ENCODE measurements at places on chromosomes 4 and X.
A peak's percentile ranks its signal among the peaks of the same experiment; 100 is the strongest.

- DNase-seq, result no peak
These were observed 65.9 kb downstream of the VEGFC start for GRCh38 chr4:176726803-176727202.

- peak; percentile 78 for DNase-seq
These were observed 4.3 kb upstream of the SLC26A1 start for GRCh38 chr4:997375-998071.

GRCh38 chr4:153655002-153655541 is 29.0 kb upstream of the TLR2 start:
- no peak for DNase-seq

DNA sequence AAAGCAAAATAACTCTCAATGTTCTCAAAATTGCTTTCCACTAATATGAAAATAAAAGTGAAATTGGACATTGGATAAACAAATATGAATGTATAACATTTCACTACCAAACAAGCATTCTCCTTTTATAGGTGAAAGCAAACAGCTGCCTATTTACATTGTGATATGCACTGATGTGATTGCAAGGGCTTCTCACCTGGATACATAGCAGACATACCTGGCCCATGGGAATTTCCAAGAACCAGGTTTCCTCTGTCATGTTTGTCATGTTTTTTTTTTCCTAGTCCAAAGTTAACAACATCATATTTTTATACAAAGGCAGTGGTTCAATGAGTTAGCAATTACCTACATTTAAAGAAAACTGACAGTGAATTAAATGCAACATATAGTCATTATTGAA is 228.5 kb downstream of the ANKRD50 start:
- no peak for DNase-seq

DNA sequence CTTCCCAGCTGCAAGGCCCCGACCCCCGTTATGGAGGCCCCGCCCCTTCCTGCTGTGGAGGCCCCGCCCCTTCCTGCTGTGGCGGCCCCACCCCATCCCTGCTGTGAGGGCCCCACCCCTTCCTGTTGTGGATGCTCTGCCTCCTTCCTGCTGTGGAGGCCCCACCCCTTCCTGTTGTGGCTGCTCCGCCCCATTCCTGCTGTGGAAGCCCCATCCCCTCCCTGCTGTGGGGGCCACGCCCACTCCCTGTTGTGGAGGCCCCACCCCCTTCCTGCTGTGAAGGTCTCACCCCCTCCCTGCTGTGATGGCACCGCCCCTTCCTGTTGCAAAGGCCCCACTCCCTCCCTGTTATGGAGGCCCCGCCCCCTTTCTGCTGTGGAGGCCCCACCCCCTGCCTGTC is 104.9 kb upstream of the PSAPL1 start:
- DNase-seq, result no peak

DNA sequence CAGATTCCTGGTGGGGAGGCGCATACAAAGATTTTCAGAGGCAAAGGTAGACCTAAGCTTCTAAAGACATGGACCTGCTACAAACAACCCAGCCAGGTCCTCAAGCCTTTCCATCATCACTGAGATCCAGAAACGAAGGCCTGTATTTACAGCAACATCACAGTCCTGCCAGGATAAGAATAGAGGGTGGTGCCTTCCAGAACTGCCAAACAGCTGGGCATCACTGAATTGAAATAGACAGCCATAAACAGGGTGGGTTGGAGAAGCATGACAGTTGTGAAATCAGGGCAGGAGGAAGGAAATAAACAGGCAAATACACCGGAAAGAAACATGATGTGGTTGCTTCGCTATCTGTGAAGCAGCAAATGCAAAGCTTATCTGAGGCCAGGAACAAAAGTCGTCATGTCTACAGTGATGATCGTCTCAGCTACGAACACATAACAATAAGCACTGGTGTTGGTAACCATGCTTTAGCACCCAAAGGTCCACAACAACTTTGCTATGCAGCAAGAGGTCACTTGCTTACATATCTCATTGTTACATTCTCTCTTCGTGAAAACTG is 6.7 kb upstream of the TMEM154 start:
- DNase-seq, result no peak

DNA sequence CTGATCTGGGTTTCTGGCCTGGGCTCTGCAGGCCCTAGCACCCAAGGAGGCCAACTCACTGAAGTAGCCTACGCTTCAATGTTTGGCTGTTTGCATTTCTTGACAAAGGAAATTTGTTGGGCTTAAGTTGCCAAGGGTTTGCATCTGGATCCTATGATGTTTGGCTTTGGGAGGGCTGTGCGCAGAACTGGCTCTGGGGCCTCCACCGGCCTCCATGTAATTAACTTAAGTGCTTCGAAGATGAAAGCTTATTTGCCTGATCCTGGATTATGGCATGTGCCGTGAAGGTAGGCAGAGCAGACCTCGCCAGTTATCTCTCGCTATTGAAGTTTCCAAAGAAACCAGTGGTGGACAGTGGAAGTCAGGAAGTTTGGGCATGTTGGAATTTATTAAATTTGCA is 124.3 kb upstream of the STX18 start:
- DNase-seq, result no peak

DNA sequence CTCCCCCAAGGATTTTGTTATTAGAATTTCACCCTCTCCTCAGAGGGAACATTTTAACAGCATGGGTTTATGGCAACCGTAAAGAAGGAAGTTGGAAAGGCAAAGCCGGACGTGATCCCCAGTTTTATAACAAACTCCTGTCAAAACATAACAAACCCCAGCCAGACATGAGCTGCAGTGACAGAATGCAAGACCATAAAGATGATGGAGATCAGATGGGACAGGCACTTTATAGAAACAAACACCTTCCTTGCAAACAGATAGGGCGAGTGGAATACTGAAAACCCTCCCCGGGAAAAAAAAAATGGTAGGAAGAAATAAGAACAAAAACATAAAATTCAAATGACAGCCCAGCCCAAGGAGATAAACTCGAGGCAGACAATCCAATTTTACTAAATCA is 281.4 kb downstream of the LDB2 start:
- no peak for DNase-seq

- DNase-seq, result no peak
These were observed 76.7 kb downstream of the MAOB start for GRCh38 chrX:43805579-43805978.

DNA sequence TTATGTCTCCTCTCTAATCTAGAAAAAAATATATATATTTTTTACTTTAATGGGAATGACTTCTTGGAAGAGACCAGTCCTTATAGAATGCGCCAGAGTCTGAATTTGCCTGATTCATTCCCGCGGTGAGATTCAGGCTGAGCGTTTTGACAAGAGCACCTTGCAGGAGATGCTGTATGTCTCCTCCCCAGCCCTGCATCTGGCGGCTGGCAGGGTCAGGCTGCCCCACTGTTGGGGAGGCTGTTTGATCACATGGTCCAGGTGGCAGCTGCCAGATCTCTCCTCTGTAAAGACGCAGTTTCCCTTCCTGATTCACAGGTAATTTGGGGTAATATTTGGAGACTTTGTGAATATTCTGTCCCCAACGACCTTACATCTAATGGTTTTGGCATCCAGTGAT is 9.7 kb downstream of the PDZD4 start:
- DNase-seq, result no peak

DNA sequence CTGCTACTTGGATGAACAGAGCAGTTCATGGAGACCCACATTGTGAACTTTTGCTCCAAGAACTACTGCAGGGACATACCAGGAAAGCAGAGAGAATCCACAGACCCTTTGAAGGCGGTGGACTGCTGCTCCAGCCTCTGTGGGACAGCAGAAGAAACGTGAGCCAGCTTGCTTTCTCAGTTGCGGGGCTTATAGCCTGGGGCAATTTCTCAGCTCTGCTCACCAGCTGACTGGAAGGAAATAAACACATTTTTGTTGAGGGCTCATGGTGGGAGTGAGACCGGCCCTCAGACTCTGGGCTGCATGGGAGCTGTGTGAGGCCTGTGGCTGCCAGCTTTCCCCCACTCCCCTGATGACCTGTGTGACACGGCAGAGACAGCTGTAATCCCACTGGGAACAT is 2.6 kb upstream of the ADH1A start:
- no peak for DNase-seq

DNA sequence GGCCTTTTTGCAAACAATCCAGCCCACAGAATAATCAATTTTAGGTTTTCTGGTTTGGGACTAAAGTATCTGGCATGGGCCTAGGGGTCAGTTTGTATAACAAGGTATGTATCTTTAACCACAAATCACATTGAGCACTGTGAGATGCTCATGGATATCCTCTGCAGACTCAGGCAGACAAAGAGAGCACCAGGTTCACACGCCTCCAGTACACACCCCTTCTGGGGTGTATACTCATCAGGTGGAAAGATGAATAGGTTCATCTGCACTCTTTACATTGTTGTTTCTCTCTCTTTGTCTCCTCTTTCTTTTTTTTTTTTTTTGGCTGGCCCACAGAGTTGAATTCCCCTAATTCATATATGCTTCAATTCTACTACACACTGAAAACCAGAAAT is 21.1 kb downstream of the TEC start:
- no peak for DNase-seq

DNA sequence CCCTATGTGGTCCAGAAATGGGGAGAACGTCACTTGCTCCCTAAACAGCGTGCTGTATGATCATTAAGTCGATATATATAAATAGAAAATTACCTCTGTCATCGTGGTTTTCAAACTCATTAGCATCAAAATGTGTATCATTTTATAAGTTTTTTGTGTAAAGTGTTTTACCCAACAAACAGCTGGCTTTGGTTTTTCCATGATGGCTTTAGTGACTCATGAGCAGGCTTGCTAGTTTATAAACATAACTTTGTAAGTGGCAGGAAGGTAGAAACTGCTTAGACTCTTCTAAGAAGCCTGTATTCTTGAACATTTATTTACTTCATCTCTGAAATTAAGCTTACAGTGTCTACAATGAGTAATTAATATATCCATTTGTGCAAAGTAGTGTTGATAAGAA is 108.4 kb upstream of the DIPK2B start:
- no peak for DNase-seq

DNA sequence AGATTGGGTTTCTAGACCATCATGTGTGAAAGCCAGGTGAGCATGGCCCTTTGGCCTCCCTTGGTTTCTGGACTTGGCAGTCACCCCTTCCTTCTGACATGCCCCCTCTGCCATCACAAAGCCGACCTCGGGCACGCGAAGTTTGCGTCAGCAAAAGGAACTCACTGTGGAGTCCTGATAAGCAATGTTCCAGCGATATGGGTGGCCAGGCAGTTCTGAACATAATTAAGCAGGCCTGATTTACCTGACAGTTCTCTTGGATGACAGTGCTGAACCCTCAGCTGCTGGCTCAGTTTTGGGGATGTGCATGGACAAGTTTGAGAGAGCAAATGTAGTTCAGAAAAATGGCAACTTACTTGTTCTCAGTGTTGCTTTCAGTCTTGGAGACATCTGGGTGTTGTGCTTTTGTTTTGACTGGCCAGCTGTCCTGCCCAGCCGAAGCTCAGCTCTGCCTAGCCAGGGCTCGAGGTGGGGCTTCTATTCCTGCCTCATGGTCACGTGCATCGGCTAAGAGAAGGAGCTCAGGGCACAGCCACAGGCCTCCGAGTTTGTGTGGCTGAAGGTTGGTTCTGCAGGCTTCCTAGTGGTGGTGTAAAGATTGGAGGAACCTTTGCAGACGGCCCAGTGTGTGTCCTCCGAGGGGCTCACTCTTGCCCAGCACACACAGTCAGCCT is 78.3 kb downstream of the CLDN34 start:
- DNase-seq, result peak; percentile 17

- no peak for DNase-seq
These were observed 358.2 kb upstream of the GATB start for GRCh38 chr4:152118819-152119553.

GRCh38 chrX:127129510-127129909 is 310.0 kb downstream of the PRR32 start:
- DNase-seq, result no peak

DNA sequence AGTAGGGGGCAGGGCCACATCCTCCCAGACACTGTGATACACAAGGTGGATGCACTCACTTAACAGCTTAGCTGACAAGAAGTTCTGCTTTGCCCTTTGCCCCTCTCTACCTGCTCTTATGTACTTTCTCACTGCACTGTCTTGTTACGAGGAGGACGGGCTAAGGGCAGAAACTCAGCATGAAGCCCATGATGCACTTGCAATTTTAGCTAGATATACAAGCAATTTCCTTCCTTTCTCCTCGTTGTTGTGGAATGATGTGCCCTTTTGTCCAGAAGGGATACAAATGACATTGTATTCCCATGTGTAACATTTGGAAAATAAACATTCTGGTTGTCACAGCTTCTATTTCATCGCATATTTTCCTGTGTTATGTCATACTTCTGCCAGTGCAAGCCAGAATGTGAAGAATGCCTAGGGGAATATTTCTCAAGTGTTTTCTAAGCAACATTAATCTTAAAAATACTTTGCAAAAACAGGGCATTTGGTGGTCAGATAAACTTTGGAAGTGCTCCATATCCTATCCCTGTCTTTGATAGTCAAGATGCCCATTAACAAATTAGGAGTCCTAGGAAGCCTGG is 47.2 kb downstream of the MAOA start:
- peak; percentile 6 for DNase-seq

DNA sequence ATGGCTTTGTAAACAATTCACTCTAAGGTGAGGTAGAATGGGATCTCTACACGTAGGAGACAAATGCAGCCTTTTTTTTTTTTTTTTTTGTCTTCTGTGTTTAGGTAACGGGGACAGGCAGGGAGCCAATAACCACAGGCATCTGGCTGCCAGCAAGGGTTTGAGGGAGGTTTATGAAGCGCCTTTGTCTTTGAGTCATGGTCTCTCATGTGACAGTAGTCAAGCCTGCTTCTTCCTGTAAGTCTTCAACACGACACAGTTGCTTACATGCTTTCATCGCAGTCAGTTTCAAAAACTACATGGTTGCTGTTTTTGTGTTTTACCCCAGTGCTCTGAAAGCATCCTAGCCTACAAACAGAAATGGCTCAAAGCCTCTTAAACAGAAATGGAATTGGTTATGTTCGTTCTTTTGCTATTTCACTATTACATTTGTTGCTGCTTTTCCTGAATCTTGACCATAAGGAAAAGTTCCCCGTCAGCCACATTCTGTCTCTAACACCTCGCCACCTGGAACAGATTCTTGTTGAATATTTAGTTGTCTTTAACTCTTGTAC is 127.8 kb upstream of the METTL14 start:
- peak; percentile 50 for DNase-seq

GRCh38 chr4:112377594-112378242 is 80.5 kb downstream of the ALPK1 start:
- DNase-seq, result no peak

DNA sequence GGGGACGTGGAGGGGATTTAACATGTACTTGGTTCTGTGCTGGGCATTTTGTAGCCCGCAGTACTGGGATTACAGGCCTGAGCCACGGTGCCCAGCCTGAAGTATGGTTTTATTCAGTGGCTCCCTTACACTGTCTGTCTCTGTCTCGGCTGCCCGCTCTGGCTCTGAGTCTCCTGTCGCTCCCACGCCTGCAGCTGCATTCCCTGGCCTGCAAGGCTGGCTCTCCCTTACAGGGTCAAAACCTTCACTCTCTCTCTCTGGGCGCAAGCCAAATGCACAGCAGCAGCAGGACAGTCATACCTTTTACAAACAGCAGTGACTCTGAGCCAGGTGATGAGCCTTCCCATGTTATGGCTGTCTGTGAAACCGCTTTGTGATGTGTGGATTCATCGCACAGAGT is 72.1 kb downstream of the HTRA3 start:
- no peak for DNase-seq
